ENCODE measurements at places on chromosomes 11 and 22.

- no peak for DNase-seq
These were observed 3.8 kb upstream of the CREB3L1 start for GRCh38 chr11:46273511-46274205.

DNA sequence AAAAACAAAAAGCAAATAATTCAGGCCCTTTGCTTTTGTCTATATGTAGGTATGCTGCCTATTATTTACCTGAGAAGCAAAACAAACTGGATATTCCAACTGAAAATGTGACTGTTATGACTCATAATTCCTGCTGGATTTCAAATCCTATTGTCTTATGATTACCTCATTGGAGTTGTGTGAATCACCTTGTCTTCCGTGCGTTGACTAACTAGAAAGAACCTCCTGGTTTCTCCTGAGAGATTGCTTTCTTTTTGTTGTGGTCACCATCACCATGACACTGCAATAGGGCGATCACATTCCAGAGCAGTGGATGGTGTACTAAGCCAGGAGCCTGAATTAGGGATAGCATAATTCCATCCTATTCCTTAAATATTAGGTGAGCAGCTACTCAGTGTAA lies 23.0 kb upstream of the EXPH5 start:
- DNase-seq = no peak

GRCh38 chr11:128603003-128603696 lies 15.8 kb upstream of the ETS1 start:
- no peak for DNase-seq

DNA sequence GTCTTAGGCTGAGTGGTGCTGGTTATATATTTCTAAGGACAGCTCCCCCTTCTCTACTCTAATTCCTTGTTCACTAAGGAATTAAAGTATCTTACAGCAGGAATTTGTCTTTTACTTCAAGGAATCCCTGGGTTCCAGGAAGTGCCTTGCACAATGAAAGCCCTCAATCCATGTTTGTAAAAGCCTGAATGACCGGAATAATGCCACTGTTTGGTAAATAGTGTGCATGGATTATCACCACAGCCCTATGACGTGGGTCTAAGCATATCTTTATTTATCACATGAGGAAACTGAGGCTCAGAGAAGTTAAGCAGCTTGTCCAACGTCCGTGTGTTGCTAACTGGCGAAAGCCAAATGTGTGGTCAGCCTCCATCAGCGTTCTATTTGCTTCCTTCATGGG lies 135.7 kb upstream of the NAV2 start:
- DNase-seq = no peak

DNA sequence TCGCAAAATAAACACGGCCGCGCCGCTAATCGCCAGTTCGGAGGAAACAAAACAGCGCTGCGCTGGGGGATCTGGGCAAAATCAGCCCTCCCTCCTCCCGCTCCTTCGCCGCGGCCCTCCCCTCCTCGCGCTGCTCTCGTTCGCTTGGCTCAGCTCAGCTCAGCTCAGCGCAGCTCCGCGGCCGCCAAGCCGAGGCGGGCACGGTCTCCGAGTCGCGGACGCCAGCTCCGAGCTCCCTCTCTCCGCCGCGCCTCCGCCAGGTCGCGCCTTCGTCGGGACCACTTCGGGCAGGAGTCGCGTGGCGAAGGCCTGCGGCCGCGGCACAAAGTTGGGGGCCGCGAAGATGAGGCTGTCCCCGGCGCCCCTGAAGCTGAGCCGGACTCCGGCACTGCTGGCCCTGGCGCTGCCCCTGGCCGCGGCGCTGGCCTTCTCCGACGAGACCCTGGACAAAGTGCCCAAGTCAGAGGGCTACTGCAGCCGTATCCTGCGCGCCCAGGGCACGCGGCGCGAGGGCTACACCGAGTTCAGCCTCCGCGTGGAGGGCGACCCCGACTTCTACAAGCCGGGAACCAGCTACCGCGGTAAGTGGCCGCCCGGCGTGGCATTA lies at the start of gene SPON1:
Gene SPON1, plus strand, starts transcription at position 162 of the 607 bp plus-strand sequence. Its CDS starts 182 bp downstream, at position 344.
- DNase-seq = peak; percentile 37

- DNase-seq = no peak
These were observed 81.5 kb downstream of the GRK3 start for GRCh38 chr22:25645964-25646363.

GRCh38 chr11:128585498-128586238 lies 1.7 kb downstream of the ETS1 start:
- no peak for DNase-seq

DNA sequence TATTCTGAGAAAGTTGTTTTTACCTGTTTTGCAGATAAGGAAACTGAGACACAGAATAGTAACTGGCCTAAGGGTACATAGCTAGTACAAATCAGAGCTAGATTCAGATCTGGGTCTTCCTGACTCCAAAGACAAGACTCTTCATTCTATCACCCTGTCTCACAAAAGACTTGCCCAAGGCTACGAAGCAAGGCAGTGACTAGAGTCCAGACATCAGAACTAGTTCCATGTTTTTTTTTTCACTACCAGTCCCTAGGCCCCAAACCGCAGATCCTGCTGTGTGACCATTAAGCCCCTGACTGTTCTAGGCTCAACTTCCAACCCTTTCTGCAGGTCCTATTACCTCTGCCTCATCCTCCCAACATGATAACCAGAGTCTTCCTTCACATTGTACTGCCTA lies 1.5 kb downstream of the BACE1-AS start:
- DNase-seq = no peak

GRCh38 chr11:24216488-24216887 lies 280.4 kb upstream of the LUZP2 start:
- DNase-seq = no peak

- DNase-seq = no peak
These were observed 32.8 kb downstream of the PARVA start for GRCh38 chr11:12410006-12410728.

GRCh38 chr11:117520201-117520600 lies 192.5 kb downstream of the CEP164 start:
- DNase-seq = no peak

DNA sequence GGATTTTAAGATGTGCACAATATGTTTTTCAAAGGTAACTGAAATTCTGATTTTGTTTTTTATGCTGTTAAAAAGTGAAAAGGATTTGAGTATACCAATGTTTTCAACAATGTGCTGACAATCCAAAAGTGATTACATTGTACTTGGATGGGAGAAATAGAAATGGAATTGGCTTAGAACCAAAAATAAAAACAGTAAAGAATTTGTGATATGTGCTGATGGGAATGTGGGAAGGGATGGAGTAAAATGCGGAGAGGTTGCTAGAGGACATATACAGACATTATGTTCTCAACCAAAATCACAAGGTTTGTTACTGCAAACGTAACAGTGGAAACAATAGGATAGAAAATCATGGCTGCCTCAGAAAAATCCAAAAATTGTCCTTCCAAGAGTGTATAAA lies 279.3 kb upstream of the TENM4 start:
- no peak for DNase-seq

DNA sequence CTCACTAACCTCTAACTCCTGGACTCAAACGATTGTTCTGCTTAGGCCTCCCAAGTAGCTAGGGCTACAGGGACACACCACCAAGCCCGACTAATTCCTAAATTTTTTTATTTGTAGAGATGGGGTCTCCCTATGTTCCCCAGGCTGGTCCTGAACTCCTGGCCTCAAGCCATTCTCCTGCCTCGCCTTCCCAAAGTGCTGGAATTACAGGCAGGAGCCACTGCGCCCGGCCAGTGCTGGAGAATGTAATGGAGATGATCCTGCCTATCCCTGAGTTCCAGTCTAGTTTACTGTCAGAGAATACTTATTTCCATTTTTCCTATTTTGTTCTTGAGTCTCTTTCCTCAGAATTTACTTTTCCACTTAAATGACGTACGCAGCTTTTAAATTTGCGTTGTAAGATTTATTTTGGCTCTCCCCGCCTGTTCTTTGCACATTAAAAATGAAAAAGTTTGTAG lies at the start of gene CHEK1:
Gene CHEK1, plus strand, starts transcription at position 408 of the 458 bp plus-strand sequence. CDS start 1,606 bp downstream, outside the sequence.
- no peak for DNase-seq

- no peak for DNase-seq
These were observed 64.2 kb downstream of the SLC36A4 start for GRCh38 chr11:93133488-93134109.

DNA sequence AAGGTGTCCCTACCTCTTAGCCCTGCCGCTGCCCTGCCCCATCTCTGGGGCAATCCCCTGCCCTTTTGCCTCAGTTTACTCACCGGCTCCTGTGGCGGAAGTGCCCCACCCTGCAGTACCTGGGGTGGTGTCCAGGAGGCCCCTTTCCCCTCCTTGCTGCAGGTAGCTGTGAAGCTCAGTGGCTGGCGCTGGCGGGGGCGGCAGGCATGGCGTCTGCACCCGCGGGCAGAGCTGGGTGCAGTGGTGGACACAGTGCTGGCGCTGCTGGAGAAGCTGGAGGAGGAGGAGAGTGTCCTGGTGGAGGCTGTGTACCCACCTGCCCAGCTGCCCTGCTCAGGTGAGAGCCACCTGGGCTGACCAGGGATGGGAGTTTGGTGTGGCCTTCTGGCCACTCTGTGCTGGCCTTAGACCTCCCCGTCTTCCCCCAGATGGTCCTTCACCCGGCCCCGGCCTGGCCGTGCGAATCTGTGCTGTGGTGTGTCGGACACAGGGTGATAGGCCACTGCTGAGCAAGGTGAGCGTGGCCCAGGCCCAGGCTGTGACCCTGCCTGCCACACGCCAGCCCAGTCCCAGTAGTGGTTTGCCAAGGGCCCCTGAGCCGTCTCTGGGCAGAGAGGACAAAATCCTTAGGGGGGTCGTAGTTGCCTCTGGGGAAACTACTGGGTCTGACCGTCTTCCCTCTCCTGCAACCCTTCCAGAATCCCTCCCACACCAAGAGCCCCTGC lies 4.0 kb downstream of the CARNS1 start:
- no peak for DNase-seq

- DNase-seq = no peak
These were observed 30.6 kb upstream of the TSKU start for GRCh38 chr11:76752321-76753143.

GRCh38 chr11:40162901-40163883 lies 1296.3 kb downstream of the LRRC4C start:
- DNase-seq = no peak

GRCh38 chr11:96815236-96815635 lies 425.4 kb downstream of the JRKL start:
- DNase-seq = no peak

DNA sequence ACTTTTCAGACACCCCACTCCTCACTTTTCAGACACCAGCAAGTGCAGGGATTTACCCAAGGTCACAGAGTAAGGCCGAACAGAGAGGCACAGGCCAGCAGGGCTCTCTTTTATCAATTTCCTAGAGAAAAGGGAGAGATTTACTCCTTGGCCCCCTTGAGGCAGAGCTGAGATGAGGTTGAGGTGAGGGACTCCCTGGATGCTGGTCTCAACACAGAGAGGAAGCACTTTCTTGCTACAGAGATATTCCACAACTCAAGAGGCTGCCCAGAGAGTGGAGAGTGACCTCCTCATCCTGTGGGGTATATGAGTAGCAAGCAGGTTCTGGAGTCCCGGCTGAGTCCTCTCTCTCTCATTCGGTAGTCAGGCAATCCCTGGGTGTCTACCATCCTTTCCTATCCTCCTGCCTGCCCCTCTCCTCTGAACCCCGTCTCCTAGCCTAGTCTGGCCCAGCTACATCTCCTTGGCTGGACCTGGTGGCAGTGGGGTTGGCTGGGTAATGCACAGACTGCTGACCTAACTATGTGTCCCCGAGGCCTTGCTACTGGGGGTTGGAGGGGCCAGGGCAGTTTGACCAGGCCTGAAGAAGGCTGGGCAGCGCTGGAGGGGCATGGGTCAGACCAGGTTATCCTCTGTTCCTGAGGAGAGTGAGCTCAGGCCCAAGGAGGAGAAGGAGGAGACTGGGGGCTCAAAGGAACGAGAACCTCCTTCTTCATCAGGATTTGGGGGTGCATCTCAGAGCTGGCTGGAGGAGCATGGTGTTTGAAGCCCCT lies 1.8 kb upstream of the ARHGEF17 start:
- no peak for DNase-seq
